ENCODE measurements at places on chromosomes 2 and 18.
A peak's percentile ranks its signal among the peaks of the same experiment; 100 is the strongest.

DNA sequence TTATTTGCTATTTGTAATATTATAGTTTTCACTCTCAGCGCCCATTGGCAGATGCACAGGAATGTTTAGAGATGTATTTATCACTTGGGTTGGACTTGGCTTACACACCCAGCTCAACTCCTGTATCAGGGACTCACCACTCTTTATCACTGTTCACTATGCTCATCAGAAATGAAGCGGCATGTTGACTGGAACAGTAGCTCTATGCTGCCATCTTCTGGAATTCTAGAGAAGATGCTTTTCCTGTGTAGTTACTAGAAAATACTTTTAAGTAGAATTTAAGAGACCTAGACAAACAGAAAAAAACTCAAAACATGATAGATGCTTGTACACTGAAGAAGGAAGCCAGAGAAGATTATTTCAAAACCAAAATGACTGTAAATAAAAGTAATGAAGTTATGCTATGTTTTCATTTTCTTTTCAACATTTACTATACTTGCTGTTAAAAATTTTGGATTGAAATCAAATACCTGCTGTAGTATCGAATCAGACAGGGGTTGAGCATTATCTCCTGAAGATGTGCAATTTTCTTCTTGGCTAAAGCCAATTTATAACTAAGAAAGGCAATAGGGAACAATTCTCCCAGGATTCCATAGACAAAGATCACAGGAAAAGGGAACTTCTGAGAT lies 47.4 kb upstream of the NXPH2 start:
- no peak for DNase-seq

DNA sequence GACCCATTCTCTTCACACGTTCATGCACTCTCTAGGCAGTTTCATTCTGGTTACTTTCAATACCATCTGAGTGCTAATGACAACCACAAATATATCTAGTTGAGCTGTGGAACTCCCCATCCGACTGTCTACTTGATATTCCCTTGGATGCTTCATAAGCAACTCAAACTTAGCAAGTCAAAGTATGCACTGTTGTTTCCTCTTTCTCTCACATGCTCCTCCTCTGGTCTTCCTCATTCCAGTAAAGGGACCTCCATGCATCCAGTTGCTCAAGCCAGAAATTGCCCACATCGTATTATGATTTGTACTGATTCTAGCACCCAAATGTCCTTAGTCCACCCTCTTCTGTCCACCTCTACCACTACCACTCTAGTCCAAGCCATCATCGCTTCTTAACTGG lies 22.3 kb downstream of the SEMA4F start:
- no peak for DNase-seq

- DNase-seq, result peak; percentile 23
Measured at GRCh38 chr2:119223521-119224390, at the start of gene STEAP3. Gene STEAP3 (plus strand): TSS chr2:119223834. CDS start chr2:119231013, 7,179 bp downstream.

DNA sequence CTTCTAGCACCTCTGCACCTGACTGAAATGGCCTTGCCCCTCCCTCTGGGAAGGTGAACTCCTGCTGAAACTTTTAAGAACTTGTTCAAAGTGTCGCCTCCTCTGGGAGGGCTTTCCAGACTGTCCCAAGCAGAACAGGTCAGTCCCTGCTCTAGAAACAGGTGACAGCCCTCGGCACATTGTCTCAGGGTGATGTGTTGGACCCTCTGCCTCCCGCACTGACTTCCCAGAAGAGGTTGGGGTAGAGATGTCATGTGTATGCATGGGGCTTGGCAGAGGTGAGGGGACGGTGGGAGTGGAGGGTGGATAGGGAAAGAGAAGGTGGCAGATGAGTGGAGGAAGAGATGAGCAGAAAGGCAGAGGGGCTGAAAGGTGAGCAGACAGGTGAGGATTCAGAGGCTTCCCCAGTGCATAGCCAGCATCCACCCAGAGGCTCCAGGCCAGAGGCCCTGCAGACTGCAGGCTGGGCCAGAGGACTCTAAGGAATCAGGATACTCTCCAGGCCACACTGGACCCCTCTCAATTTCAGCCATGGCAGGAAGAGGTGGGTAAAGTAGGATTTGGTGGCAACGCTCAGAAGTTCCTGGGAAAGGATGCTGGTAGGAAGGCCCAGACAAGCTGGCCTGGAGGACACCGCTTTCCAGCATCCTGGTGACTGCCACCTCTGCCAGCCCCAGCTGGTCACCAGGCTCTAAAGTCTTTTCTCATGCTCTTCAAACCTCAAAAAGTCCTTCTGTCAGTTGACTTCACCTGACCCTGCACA lies 24.8 kb upstream of the TNS1 start:
- no peak for DNase-seq

DNA sequence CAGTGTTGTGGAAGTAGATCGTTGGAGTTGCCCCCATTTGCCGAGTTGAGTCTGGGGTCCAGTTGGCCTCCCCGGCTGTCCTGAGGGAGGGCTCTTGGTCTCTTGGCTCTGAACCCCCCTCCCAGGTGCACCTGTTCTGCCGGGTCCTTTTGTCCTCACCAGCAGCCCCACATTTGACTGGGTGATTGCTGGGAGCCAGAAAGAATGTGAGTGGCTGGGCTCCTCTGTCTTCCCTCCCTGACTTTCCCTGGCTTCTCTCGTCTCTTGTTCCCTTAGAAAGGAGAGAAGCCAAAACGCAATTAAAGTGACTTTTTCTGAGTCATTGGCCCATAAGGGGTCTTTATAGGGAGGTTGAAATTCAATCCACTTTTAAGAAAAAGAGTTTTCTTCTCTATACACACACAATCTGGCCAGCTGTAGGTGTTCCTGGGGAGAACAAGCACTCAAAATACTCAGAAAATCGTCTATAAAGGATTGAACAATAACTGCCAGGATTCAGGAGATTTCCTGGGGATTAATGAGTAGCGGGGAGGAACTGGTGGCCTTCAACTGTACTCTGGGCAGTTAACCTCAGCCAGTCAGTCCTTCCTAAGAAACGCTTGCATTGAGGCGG lies 131.0 kb downstream of the TMEM182 start:
- DNase-seq, result no peak

DNA sequence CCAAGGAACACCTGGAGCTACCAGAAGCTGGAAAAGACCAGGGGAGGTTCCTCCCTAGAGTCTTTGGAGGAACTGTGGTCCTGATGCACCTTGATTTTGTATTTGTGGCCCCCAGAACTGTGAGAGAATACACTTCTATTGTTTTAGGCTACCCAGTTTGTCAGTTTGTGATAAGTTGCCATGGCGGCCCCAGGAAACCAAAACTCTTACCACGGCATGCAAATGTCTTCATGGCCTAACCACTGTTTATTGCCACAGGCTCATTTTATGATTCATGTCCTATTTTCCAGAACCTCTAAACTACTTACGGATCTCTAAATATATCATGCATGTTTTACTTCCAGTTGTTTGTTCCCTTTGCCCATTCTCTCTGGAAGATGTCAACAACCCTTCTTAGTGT lies 1250.7 kb upstream of the FAM98A start:
- DNase-seq, result no peak

DNA sequence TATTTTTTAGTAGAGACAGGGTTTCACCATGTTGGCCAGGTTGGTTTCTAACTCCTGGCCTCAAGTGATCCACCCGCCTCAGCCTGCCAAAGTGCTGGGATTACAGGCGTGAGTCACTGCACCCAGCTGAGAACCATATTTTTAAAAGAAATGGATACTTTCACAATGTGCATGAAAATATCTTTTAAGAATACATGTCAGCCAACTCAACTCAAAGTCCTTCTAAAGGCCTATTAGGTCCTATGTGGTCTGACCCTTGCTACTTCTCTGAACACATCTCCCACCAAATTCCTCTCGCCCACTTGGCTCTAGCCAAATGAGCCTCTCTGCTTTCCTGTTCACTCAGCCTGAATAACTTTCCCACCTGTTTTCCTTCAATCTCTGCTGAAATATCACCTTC lies 119.6 kb downstream of the MTX2 start:
- no peak for DNase-seq

DNA sequence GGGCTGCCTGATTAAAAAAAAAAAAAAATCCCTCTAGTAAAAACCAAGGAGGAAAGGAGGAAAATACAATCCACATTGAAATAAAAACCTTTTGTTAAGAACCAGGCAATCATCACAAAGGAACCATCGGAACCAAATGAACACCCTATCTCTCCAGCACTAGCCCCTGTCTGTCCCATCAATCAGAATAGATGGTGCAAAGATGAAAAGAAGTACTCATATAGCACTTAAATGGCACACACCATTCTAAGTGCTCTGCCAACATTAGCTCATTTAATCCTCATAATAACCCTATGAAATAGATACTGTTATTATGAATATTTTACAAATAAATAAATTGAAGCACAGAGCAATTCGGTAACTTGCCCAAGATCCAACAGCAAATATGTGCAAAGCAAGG lies 38.5 kb downstream of the LRP2 start:
- no peak for DNase-seq

DNA sequence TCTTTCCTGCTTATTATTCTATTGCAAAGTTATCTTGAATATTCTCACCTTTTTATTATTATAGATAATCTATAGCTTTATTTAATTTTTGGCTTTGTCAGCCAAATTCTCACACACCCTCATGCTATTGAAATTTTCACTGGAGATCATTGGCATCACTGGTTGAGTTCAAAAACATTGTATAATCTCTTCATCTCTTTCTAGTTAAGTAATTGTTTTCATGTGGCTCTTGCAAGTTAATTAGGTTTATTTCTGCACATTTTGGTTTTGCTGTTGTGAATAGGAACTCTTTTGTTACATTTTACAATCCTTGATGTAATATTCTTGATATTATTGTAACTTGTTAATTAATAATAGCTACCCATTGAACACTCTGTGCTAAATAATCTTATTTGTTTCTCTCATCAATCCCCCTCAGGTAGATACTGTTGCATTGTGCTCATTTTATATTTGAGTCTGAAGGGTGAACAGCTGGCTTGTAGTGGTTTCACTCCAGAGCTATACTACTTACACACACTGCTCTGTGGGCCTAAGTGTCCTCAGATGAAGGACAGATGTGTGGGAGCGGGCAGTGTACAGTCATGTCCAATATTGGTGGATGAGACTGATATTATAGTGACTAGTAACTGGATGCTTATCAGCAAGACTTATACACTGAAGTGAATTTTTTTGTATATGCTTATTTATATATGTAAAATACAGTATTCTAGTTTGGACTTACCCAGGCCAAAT lies 112.7 kb downstream of the LCLAT1 start:
- DNase-seq, result no peak

GRCh38 chr2:70104231-70105111 lies 17.2 kb downstream of the PCBP1 start:
- no peak for DNase-seq

DNA sequence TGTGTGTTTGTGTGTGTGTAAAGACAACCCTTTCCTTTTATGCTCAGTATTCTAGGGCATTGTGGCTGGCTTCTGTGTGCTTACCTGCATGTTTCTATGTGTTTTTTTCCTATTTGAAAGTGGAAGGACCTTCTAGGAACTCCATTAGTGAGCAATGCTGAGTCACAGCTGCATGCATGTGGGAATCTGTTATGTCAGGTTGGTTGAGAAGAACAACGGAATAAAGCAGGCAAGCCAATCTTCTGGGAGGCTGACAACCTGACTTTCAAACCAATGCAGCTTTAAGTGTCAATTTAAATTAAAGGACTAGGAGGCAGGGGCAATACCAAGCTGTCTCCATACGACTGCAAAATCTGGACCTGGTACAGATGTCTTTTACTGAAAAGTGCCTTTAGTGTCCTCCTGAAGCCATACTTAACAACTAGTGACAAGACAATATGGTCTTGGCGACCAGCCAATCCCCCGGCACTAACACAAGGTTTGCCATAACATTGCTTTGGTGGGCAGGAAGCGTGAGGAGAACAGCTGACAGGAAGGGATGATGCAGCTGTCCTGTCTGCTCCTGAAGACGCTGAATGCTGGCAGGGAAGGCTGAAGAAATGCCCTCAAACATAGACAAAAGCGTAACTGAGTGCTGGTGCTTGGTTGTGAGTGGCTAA lies 514.7 kb upstream of the CDH7 start:
- no peak for DNase-seq

- DNase-seq, result no peak
Measured at GRCh38 chr2:181462033-181462432, 4.8 kb downstream of the ITGA4 start.

GRCh38 chr18:49690312-49690711 lies 123.0 kb downstream of the ACAA2 start:
- DNase-seq, result no peak

DNA sequence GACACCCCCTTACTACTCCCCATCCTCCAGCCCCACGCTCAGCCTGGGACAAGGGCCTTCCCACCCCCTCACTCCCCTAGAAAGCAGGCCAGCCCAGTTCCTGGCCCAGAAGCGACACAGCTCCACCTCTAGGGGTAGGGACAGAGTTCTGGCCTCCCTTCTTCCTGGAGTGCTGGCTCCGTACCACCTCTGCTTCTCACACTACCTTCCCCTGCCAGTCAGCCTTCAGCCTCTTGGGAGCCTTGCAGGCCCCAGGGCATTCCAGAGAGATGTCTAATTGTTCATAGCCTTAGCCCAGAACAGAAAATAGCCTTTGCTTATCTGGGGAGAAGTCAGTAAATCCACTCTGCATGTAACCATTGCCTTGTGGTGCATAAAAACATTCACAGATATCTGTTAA lies 13.1 kb upstream of the CATIP start:
- no peak for DNase-seq

DNA sequence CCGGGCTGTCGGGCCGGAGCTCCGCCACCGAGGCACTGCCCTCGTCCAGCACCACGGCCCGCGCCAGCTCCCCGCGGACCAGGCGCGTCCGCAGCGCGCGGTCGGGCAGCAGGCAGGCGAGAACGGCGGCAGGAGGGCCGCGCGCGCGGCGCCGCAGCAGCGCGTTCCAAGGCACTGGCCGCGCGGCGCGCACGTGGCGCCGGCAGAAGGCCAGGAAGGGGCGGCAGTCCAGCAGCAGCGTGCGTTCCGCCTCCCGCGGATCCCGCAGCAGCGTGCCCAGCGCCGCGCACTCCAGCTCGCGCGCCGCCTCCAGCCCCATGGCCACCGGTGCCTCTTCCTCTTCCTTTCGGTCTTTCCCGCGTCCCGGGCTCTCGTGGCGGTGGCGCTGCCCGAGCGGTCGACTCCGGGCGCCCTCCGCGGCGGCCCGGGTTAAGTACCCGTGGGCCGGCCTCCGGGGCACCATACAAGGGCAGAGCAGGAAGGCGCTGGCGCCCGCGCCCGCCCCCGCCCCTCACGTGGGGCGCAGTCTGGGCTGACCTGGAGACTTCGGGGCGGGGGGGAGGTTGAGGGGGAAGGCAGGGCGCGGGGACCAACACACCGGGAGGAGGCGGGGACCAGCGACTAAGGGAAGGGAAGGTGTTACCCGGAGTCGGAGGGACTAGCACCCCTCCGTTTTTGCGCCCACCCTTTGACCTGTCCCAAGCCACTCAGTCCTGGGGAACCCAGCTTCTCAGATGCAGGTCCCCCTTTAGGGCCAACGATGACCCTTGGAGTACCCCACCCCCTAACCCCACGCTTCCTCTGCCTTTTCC lies at the start of gene DUSP2:
DUSP2 (minus strand) TSS at position 405 of the 812 bp plus-strand sequence; CDS start at position 319, 86 bp downstream.
- DNase-seq, result peak; percentile 71
